ENCODE measurements at places on chromosomes 7 and 10.
A peak's percentile ranks its signal among the peaks of the same experiment; 100 is the strongest.

DNA sequence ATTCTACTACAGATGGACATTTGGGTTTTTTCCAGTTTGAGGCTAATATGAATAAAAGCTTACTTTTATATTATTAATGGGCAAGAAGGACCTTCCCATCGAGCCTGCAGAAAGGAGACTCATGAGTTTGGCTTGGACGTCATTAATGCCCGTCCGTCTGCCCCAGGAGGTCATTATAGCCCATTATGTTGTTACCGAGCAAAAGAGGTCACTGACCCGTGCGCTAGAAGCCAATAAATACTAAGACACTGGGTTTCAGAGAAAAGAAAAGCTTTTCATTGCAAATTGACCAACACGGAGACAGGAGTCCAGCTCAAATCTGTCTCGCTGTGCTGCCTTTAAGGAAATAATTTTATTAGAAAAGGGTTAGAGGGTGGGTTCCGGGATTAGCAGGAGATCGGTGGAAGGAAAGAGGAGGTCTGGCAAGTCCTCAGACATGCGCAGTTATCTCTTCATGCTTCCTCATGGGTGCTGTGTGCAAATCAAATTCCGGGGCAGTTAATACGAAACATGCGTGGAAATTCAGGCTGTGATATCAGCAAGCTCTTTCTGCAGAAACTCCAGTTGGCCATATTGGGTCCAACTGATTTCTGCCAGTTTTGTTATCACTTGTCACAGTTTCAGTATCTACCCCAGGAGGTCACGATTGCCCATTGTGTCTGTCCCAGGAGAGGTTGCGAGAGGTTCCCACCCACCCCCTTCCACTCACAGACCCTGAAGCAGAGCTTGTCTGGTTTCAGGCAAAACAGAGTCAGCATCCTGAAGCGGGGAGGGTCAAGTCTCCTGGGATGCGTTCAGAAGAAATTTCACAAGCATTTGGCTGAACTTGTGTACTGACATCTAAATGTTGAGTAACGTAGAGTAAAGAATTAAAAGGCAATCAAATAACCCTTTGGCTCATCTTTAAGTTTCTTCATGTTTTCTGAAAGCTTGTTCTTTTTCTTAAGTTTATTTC lies 1.1 kb upstream of the GALNTL5 start:
- DNase-seq: no peak

GRCh38 chr7:116120839-116121238 lies 89.5 kb upstream of the TES start:
- no peak for DNase-seq

GRCh38 chr7:104946338-104946737 lies 67.7 kb upstream of the KMT2E start:
- DNase-seq: no peak

DNA sequence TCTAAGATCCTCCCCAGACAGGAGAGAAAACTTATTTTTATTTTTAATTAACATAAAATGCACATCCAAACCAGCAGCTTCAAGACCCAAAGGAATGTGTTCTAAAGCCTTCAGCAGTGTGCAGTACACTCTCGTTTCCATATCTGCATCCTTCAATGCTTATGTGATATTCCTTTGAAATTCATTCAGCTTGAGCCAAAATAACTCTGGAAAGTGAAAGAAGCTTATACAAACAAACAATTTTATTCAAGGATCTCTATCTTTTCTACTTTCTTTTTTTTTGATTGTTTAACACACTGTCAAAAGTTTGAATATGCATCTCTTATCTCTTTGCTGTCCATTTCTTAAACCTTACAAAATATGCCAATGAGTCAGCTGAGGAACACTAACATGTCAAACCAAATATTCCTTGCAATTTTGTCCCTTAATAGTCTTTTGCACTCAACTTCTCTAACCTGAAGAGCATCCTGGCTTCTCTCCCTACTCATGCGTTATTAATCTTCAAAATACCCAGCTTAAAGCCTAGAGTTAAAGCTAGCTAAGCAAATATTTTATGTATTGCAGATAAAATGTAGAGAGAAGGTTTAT lies 124.3 kb downstream of the THSD7A start:
- peak; percentile 38 for DNase-seq

DNA sequence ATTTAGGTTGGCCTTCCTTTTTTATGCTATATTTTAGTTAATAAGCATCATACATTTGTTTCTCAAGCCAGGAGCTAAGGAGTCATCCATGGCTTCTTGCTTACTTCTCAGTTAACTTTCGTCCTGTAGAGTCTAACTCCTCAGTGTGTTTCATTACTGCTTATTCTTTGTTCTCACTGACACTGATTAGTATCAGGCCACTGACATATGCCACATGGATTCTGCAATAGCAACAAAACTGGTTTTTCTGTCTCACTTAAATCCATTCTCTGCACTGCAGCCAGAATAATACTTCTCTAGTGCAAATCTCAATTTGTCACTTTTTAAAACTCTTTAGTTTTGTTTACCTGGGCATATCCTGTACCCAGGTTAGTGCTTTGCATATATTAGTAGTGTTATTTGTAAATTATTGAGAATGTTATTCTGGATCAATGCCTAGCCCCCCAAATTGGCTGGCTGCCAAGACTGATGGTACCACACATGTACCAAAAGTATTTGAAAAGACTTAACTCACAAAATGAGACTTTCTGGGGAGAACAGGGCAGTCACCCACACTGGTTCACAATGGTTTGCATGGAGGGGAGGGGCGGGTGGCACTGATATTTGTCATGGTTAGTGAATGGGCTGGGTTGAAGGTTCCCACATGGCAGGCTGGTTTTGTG lies 79.1 kb downstream of the CCSER2 start:
- DNase-seq: no peak

DNA sequence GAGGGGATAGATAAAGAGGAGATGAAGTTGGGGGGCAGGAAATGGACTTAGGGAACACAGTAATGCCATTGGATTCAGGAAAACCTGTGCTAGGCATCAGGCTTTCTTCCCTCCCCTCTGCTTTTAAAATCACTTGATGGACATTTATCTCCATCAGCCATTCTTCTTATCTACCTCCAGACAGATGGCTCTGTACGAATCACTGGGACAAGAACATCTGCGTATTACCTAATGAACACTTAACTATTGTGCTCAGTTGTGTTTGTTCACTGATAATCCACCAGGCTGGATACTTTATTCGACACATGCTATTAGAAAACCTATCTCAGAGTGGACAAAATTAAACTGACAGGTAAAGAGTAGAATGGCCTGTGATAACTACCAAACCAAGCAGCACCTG lies 40.0 kb downstream of the TNKS2 start:
- DNase-seq: no peak

DNA sequence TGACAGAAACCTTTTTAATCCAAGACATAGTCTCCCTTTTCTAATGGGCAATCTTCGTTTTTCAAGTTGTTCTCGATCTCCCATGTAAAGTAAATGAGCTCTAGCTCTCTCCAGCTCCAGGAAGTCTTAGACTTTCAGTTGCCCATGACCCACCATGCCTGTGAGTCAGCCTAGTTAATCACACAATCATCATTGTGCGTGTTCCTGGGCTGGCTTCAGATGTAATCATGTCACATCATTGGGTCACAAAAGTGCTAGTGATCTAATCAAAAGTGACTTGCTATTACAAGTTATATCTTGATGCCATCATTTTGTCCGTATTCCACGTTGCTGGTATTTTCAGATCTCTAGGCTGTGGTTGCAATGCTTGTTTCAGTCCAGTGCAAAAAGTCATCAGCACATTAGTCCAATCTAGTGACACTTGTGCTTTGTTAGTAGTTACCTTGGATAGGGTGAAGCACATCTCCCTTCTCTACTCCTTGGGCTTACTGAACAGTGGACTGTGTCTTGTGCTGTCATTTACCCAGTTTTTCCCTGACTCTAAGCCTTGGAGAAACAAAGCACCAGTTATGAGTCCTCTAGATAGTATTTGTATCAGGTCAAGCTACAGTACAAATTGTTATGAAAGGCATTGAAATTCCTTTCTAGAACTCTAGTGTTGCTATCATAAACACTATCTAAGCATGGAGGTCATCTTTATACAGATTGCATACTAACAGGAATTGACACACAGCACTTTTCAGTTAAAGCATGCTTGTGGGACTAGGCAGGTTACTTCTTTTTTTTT lies 316.6 kb downstream of the GFRA1 start:
- DNase-seq: no peak

DNA sequence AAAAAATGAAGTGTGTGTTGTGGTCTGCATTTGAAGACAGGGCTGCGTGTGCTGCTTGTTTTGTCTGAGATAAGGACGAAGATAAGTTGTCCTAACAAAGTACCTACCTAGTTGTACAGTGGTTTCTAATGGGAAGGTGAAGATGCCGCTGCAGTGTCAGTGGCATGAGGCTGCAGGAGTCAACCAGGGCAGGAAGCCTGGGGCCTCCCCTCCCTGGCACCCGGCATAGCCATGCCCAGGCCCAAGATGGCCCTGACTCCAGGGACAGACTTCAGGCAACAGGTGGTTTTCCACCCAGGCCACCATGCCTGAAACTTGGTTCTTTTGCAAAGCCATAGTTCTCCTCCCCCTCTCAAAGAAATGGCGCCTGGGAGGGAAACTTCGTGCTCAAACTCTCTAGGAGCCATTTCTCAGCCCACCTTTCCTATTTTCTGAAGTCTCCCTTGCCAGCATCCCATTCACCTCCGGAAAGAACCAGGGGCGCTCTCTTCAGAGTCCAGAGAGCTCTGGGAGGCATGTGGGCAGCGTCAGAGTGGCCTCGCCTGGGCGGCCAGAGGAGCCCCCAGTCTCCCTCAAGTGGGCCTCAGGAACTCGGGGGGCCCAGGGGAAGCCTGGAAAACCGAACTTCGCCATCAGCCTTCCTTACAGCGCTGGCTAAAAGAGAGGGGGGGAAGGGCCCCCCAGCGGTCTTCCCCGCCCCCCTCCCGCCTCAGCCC lies 2.1 kb upstream of the KAT6B start:
- DNase-seq: no peak

DNA sequence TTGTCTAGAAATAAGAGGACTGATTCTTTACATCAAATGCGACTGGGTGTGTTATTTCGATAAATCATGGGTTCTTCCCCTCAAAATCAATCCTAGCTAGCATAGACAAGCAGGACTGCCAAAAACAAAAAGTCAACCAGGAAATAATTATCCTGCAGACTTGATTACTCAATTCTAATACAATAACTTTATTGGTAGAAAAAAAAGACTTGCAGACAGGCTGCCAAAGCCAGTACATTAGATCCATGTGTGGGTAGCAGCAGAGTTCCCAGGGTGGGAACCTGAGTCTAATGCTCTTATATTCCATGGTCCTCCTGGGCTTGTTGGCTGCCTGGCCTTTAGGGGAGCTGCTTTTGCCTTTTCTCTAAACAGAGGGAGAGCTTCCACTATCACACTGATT lies 7.8 kb downstream of the AFAP1L2 start:
- no peak for DNase-seq

DNA sequence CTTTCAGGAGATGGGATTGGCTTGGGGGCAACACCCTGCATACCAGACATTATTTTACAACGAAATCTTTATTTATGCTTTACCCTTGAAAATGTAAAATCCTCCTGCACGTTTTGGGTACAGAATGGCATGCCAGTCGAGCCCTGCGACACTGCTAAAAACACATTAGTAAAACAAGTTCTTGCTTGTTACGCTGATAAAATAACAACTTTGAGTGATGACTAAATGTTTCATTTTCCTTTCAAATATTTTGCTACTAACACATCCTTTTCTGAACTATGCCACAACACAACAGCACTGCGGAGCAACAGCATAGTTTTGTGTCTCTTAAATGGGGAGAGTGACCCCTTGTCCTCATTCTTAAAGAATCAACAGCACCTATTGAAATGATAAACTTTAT lies 76.0 kb upstream of the SEMA3D start:
- no peak for DNase-seq

DNA sequence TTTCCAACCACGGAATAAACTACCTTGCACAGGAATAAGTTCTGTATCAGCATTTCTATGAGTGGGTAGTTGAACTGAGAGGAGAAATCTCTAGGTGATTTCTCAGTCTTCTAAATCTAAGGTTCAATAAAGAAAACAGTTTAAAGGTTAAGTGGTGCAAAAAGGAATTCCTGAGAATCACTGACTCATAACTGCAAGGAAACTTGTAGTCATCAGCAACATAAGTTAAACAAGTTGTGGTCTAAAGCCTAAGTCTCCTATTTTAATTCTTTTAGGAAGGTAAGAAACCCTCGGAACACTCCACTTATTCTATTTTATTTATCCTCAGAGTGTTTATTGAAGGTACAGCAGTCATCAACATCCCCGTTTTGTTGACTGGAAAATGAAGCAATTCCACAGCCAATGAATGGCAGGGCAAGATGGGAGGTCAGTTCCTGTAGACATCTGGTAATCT lies 92.4 kb upstream of the PIK3CG start:
- DNase-seq: no peak

DNA sequence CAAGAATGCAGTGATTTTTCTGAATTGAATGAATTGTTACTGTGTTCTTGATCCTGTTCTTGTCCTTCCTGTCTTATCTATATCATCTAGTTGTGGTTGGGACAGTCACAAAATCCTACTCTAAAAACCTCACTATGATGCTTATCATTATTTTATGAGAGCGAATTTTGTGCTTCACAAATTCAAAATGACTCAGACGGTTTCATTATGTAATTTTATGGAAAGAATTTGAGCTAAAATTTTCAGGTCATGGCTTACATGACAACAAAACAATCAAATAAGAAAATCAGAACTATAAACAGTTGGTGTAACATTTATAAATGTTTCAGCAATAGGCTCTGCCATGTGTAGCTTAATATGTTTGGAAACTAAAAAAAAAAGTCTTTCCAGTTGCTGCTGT lies 6.9 kb downstream of the PRKAR2B start:
- no peak for DNase-seq

DNA sequence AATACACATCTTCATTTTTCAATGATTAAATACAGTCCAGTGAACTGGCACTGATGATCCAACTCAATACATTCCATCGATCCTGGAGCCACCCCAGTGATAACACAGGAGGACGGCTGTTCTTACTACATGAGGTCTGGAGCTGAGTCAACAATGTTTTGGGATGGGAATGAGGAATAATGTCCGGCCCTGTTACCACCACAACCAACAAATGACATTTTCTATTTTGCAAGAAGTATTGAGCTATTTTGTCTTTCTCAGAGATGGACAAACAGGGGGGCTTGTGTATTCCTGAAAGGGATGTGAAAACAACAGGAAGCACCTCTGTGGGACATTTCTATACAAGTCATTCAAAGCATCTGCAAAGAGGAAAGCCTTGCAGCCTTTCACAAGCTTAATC lies 249.2 kb downstream of the PARD3 start:
- no peak for DNase-seq
